ENCODE measurements at places on chromosomes 13 and 19. TPM values are rescaled to one million over a fixed set of nuclear protein-coding genes. Genes with fewer than 3 reads are reported as not detected.

Gene CPB2
- polyA plus RNA-seq, result 0.23 TPM

Gene OR7E24
- polyA plus RNA-seq, result not detected

Gene SLC5A5
- not detected for polyA plus RNA-seq

Gene PGLYRP1
- 0.94 TPM for polyA plus RNA-seq

Gene FFAR3
- polyA plus RNA-seq, result 0.29 TPM

Gene BRCA2
- 7.8 TPM for polyA plus RNA-seq

Gene P2RY11
- 9.0 TPM for polyA plus RNA-seq

Gene PPP1R15A
- polyA plus RNA-seq, result 72.3 TPM

Gene TUBA3C
- not detected for polyA plus RNA-seq

Measured in right lung (tissue), 10 donors.